Naive thymus-derived CD4-positive, alpha-beta T cell (primary cell): ENCODE measurements at places on chromosomes 16 and 17. TPM values are rescaled to one million over a fixed set of nuclear protein-coding genes. Genes with fewer than 3 reads are reported as not detected.

Gene PRDM7
- not detected for polyA plus RNA-seq

Gene SOX15
- not detected for polyA plus RNA-seq

Gene EPOP
- polyA plus RNA-seq: not detected

Gene NAGS
- 0.41 TPM for polyA plus RNA-seq

Gene PRR11
- polyA plus RNA-seq: 0.07 TPM

Gene PRRT2
- polyA plus RNA-seq: not detected

Gene ARMC5
- 6.2 TPM for polyA plus RNA-seq

Gene EEF2KMT
- polyA plus RNA-seq: 18.5 TPM

Gene SP6
- 0.05 TPM for polyA plus RNA-seq

Gene PTX4
- polyA plus RNA-seq: not detected

GRCh38 chr17:38871247-38872015 lies 1.6 kb downstream of the LASP1 start:
- H3K4me3 ChIP-seq: peak overlapping the region; percentile 98
- peaks cover 54% of the 10 kb centered on the region for H3K4me1 ChIP-seq
- peak; percentile 56 for DNase-seq
- H3K27ac ChIP-seq: peak overlapping the region; percentile 88
- H3K27me3 ChIP-seq: no peaks in the 10 kb centered on the region
- no peaks in the 10 kb centered on the region for H3K36me3 ChIP-seq

DNA sequence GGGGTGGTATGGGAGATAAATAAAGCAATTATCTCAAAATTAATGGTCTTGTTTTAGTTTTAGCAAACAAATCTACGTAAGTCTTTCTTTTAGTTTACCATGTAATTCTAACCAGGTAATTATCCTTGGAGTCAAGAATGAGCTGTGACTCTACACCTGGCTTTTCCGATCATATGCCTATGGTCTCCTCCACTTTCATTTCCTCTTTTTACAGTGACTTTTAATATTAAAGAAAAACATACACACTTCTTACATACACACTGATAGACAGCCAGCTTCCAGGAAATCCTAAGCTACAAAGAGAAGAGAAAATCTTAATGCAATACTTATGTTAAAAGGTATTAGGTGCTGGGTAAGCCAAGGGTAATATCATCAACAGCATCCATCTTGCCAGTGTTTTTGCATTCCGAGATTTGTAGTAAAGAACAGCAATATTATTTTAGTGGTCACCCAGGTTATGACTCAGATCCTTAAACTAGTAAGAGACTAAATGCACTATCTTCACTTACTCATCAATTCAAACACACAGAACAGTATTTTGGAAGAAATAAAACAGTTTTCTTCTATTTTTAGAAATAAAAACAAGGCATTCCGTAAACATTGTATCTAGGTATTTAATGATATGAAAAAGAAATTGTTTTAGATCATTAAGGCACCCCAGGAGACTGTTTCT lies 4.4 kb upstream of the IRX5 start:
- no peak overlapping the region for H3K4me3 ChIP-seq
- H3K36me3 ChIP-seq: no peaks in the 10 kb centered on the region
- peaks cover 12% of the 10 kb centered on the region for H3K4me1 ChIP-seq
- no peak overlapping the region for H3K27ac ChIP-seq

DNA sequence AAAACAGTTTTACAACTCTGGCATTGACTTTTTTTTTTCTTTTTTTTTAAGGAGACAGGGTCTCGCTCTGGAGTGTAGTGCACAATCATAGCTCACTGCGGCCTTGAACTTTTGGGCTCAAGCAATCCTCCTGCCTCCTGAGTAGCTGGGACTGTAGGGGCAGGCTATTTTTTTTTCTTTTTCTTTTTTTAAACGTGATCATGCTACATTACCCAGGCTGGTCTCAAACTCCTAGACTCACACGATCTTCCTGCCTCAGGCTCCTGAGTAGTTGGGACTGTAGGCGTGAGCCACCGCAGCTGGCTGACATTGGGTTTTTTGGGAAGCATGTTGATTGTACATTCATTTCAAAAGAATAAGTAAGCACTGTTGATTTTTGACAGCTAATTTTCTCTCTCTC lies 32.1 kb downstream of the TNRC6A start:
- H3K4me3 ChIP-seq: no peak overlapping the region
- H3K4me1 ChIP-seq: no peaks in the 10 kb centered on the region
- H3K27me3 ChIP-seq: no peaks in the 10 kb centered on the region
- H3K27ac ChIP-seq: no peak overlapping the region
- DNase-seq: no peak

- H3K4me1 ChIP-seq: no peaks in the 10 kb centered on the region
- no peaks in the 10 kb centered on the region for H3K27me3 ChIP-seq
- DNase-seq: no peak
- H3K4me3 ChIP-seq: no peak overlapping the region
- H3K27ac ChIP-seq: no peak overlapping the region
- no peaks in the 10 kb centered on the region for H3K36me3 ChIP-seq
These were observed 5.6 kb upstream of the CCL2 start for GRCh38 chr17:34249478-34249877.

GRCh38 chr16:87448866-87449265 lies 44.0 kb downstream of the ZCCHC14 start:
- no peak overlapping the region for H3K4me3 ChIP-seq
- no peak overlapping the region for H3K27ac ChIP-seq

GRCh38 chr16:1615761-1616160 lies 3.6 kb downstream of the CRAMP1 start:
- no peaks in the 10 kb centered on the region for H3K36me3 ChIP-seq
- H3K27ac ChIP-seq: no peak overlapping the region
- no peak for DNase-seq
- no peaks in the 10 kb centered on the region for H3K27me3 ChIP-seq
- H3K4me3 ChIP-seq: no peak overlapping the region

- H3K36me3 ChIP-seq: no peaks in the 10 kb centered on the region
- no peak overlapping the region for H3K4me3 ChIP-seq
- H3K27ac ChIP-seq: no peak overlapping the region
- H3K27me3 ChIP-seq: no peaks in the 10 kb centered on the region
- no peak for DNase-seq
- peaks cover 26% of the 10 kb centered on the region for H3K4me1 ChIP-seq
These were observed 29.1 kb downstream of the STAT3 start for GRCh38 chr17:42359133-42359532.

DNA sequence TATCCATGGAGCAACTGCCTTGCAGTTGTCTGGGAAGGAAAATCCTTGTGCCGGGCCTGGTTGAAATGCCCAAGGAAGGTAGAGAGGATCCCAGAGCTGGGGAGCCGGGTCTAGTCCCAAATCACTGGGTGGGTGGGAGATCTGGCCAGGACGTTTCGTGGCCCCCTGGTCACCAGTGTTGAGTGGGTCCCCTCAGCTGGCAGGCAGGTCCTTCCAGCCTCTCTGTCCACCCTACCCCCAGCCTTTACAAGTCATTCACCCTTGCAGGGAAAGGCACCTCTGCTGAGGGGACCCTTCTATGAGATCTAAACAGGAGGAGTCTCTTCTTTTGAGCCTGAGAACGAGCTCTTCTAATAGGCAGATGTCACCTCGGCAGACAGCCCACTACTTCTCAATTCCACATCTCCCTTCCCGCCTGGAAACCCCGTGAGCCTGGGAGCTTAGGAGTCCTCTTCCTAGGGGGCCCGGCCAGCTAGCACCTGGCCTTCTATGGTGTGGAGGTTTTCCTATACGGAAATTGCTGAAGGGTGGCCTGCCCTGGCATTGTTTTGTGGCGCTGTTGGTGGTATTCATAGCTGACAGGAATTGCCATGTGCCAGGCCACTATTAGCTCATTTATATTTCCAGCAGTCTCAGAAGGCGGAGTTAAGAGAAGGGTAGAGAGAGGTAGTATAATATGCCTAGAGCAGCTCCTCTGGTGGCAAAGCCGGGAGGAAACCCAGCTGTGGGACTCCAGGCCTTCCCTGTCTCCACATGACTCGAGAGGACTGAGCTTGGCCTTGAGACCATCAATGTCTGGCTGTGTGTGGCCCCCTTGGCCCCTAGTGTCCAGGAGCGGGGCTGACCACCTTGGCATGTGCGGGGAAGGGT lies 13.3 kb downstream of the MPRIP start:
- no peaks in the 10 kb centered on the region for H3K27me3 ChIP-seq
- H3K4me3 ChIP-seq: no peak overlapping the region
- H3K36me3 ChIP-seq: no peaks in the 10 kb centered on the region
- H3K27ac ChIP-seq: no peak overlapping the region
- peaks cover 23% of the 10 kb centered on the region for H3K4me1 ChIP-seq

- no peaks in the 10 kb centered on the region for H3K4me1 ChIP-seq
- no peaks in the 10 kb centered on the region for H3K27me3 ChIP-seq
- H3K27ac ChIP-seq: no peak overlapping the region
- no peak overlapping the region for H3K4me3 ChIP-seq
- H3K36me3 ChIP-seq: no peaks in the 10 kb centered on the region
- no peak for DNase-seq
These were observed 189.0 kb downstream of the SLC39A11 start for GRCh38 chr17:72903522-72903921.

- DNase-seq: peak; percentile 52
- no peaks in the 10 kb centered on the region for H3K36me3 ChIP-seq
- H3K27ac ChIP-seq: peak overlapping the region; percentile 87
- H3K27me3 ChIP-seq: no peaks in the 10 kb centered on the region
These were observed 641 bp downstream of the SBK1 start for GRCh38 chr16:28292731-28293600.

DNA sequence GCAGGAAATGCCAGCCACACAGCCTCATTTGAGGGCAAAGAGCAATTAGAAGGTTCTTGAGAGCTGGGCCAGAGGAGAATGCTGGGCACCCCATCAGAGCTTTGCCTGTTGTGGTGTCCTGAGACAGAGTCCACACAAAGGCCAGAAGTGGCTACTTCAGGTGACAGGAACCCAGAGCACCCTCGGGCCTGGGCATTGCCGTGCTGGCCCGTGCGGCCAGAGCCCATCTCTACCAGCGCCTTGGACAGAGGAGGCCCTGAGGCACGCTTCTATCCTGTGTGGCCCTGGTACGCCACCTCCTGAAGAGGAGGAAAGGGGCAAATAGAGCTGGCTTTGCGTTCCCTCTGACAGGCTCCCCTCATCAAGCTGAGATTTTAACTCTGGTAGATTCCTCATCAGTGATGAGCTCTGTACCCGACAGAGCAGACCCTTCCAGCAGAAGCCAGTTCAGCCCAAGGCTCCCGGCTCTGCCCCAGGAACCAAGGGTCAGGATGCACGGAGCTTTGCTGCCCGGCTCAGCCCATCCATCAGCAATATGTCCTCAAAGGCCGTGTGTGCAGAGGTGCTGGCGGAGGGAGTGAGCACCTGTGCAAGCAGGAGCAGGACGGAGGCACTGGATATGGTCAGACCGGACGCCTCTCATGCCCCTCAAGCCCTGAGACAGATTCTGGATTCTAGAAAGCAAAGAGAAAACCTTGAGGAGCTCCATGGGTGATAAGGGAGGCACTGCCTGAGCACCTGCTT lies 3.4 kb upstream of the RASD1 start:
- H3K4me3 ChIP-seq: no peak overlapping the region
- DNase-seq: no peak
- H3K36me3 ChIP-seq: no peaks in the 10 kb centered on the region
- H3K27me3 ChIP-seq: no peaks in the 10 kb centered on the region

GRCh38 chr17:17892731-17893130 lies 55.9 kb upstream of the SREBF1 start:
- H3K4me1 ChIP-seq: no peaks in the 10 kb centered on the region
- no peak for DNase-seq
- peaks cover 23% of the 10 kb centered on the region for H3K36me3 ChIP-seq
- H3K27ac ChIP-seq: no peak overlapping the region
- no peaks in the 10 kb centered on the region for H3K27me3 ChIP-seq

DNA sequence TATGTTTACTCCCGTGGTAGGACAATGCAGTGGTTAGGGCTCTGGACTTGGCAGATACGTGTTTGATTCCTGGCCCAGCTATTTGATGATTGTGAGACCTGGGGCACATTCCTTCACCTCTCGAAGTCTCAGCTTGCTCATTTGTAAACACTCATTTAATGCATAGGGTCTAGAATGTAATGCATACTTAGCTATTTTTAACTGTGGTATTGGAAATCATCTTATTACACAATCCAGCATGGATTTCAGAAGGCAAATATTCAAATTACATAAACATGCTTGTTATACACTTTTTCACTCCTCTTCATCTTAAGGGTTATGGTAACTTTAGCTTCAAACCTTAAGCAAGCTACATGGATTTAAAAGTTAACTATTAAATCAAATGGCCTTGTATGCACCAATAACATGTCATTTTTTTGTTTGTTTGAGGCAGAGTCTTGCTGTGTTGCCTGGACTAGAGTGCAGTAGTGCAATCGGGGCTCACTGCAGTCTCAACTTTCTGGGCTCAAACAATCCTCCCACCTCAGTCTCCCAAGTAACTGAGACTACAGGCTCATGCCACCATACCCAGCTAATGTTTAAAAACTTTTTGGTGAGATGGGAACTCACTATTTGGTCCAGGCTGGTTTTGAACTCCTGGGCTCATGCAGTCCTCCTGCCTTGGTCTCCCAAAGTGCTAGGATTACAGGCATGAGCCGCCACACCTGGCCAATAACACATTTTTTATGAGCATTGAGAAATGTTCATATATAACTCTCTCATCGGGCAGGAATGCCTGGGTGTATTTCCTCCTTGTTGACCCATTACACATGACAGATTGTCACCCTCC lies 52.5 kb downstream of the VAT1L start:
- no peak overlapping the region for H3K4me3 ChIP-seq
- no peaks in the 10 kb centered on the region for H3K27me3 ChIP-seq
- no peaks in the 10 kb centered on the region for H3K36me3 ChIP-seq
- no peaks in the 10 kb centered on the region for H3K4me1 ChIP-seq
- no peak for DNase-seq
- H3K27ac ChIP-seq: no peak overlapping the region

DNA sequence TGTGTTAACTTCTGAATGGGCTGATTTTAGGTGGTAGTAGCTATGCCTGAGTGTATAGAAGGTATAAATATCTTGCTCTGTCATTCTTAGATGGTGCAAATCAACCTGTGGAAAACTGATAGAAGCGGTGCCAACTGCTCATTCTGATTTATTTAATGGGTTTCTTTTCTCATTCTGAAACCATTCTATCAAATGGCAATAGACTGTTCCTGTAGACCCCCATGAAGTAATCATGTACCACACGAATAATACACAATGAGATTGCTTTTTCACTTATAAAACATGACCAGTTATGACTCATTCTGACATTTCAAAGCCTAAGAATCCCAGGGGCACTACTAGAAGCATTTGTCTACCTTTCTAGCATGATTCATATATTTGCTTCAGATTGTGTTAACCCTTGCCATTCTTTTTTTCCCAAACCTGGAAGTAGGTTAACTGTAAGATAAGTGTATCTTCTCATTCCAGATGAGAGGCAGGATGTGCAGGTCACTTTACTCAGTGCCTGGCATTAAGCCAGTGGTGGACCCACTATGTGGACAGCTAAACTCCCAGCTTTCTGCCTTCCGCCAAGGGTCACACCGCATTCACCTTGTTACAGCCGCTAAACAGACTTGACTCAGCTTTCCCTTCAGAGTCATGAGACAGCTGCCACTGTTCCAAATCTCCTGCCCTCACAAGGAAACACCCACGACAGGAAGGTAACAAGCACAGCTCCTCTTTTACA lies 16.4 kb upstream of the SLC16A11 start:
- H3K4me3 ChIP-seq: no peak overlapping the region
- no peak overlapping the region for H3K27ac ChIP-seq
- no peaks in the 10 kb centered on the region for H3K36me3 ChIP-seq
- no peak for DNase-seq
- H3K4me1 ChIP-seq: no peaks in the 10 kb centered on the region

- H3K4me3 ChIP-seq: no peak overlapping the region
- no peak for DNase-seq
- no peak overlapping the region for H3K27ac ChIP-seq
- H3K27me3 ChIP-seq: no peaks in the 10 kb centered on the region
- H3K4me1 ChIP-seq: no peaks in the 10 kb centered on the region
These were observed 36.4 kb upstream of the HSBP1 start for GRCh38 chr16:83771306-83771942.
